ENCODE measurements at places on chromosomes 3 and 15. TPM values are rescaled to one million over a fixed set of nuclear protein-coding genes. Genes with fewer than 3 reads are reported as not detected.

ERICH6 gene
- 0.21 TPM for total RNA-seq

GRAMD1C gene
- 14.3 TPM for total RNA-seq

CLCN2 gene
- 4.7 TPM for total RNA-seq

LDHAL6B gene
- not detected for total RNA-seq

TMEM207 gene
- not detected for total RNA-seq

KY gene
- total RNA-seq, result 4.9 TPM
